ENCODE measurements at places on chromosomes 16 and 17. TPM values are rescaled to one million over a fixed set of nuclear protein-coding genes. Genes with fewer than 3 reads are reported as not detected.

Gene SLC35G6
- total RNA-seq: not detected

DNA sequence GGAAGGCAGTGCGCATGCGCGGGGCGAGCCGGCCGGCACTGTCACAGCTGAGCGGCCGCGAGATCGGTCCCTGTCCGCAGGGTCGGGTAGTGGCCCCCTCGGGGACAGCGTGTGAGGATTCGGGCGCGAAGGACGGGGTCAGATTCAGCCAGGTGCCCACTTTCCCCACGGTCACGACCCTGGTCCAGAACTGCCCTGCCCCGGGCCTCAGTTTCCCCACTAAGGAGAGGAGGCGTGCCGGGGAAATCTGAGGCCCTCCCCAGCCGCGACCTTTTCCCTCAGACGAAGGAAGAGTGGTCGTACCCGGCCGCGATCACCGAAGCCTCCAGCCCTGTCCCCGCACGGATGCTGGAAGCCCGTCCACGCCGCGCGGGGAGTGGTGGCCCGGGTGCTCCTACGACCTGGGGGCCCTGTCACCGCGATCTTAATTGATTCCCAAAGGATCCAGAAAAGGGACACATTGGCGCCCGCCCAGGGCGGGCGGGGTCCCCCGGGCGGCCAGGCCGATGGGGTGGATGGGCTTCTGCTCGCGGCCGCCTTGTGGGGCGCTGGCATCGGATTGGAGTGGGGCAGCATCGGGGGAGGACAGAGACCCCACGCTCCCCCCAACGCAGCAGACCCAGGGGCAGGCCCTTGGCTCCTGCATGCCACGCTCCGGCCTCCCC lies 57.7 kb downstream of the SRL start:
- DNase-seq: peak; percentile 62

GRCh38 chr17:48429156-48429555 lies 858 bp downstream of the SKAP1 start:
- no peak for DNase-seq

GRCh38 chr16:57612494-57612893 lies 15.9 kb upstream of the ADGRG1 start:
- DNase-seq: peak; percentile 22

DNA sequence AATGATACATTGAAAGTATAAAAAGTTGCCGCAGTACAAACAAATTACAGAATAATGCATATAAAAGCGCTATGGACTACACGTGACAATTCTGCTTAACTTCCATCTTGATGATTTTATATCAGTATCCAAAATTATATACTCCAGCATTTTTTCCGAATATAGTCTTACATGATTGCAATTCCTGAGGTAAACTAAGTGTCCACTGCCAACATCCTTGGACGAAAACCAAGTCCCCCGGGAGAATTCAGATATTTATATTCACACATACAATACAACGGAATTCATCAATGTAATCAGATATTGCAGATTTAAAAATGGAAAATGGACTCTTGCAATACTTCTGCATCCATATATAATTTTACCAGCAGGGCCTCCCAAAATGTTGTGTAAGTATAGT lies 8.9 kb upstream of the MYH11 start:
- DNase-seq: no peak

Gene SOX15
- 15.2 TPM for total RNA-seq

Gene HOXB9
- not detected for total RNA-seq

GRCh38 chr16:51167170-51167895 lies 16.3 kb upstream of the SALL1 start:
- DNase-seq: no peak

Gene DNAH2
- total RNA-seq: 0.21 TPM

DNA sequence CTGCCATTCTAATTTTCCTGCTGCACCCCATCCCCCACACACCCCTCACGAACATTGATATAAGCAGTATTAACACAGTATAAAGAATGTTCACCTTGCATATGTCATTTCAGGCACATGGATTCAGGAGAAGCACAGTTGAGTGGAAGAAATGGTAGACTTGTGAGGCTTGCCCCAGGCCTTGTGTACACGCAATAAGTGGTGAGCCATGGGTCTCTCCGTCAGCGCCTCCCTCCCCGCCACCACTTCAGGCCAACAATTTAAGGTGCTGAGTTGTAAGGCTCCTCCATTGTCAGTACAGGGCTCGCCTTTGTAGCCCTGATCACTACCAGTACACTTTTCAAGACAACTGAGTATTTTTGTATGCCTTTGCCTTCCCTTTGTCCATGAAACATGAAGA lies 12.2 kb upstream of the CLEC18C start:
- DNase-seq: no peak

DNA sequence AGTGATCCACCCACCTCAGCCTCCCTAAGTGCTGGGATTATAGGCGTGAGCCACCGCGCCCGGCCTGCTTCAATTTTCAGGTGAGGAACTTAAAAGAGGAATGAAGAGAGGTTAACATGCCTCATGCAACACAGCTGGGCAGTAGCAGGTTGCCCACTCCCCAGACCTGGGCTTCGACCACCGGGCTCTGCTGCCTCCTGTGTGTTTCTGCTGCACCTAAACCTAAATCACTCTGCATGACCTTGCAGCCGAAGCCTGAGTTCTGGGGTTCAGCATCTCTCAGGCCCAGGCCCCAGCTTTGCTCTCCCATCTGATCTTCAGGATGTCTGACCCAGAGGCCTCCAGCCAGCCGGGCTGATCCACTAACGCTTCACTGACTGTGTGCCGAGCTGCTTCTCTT lies 112.6 kb downstream of the OR1D5 start:
- DNase-seq: no peak

Gene ODAD4
- 1.3 TPM for total RNA-seq

Gene HP
- not detected for total RNA-seq

Gene TP53TG3B
- not detected for total RNA-seq

Gene GRB7
- 32.2 TPM for total RNA-seq

Gene MFAP4
- 3.8 TPM for total RNA-seq

- no peak for DNase-seq
These were observed 85.0 kb upstream of the MED9 start for GRCh38 chr17:17391668-17392370.

GRCh38 chr17:59769887-59770286 lies 62.4 kb downstream of the VMP1 start:
- DNase-seq: no peak

- DNase-seq: no peak
These were observed 34.0 kb downstream of the KIAA0513 start for GRCh38 chr16:85061566-85061965.

DNA sequence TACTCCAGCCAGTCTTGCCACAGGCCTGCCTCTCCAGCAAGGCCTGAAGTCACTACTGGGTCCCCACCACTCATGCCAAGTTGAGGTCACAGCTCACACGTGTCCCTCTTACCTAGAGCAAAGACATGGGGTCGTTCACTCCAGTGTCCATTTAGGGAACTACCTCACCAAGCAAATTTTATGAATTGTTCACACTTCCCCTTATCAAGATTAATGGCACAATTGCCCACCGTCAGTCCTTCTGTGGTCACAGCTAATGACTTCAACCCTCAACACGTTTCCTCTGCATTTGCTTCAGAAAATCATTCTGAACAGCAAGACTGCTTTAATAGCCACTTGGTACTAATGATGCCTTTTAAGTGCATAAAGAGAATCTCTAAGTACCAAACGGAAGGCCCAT lies 14.6 kb downstream of the IRX6 start:
- DNase-seq: no peak

GRCh38 chr17:67212714-67213417 lies 32.1 kb downstream of the HELZ start:
- no peak for DNase-seq

GRCh38 chr17:45985447-45985846 lies 13.6 kb upstream of the STH start:
- no peak for DNase-seq
